ENCODE measurements at places on chromosomes 11 and 22. TPM values are rescaled to one million over a fixed set of nuclear protein-coding genes. Genes with fewer than 3 reads are reported as not detected.

The RBMXL2 gene
- not detected for total RNA-seq

The P4HA3 gene
- total RNA-seq, result 47.9 TPM

The RASGRP2 gene
- not detected for total RNA-seq

The DEPDC7 gene
- 5.1 TPM for total RNA-seq

The ALDH3B1 gene
- 18.6 TPM for total RNA-seq

The TMEM121B gene
- under 0.01 TPM for total RNA-seq

The PANX2 gene
- total RNA-seq, result 0.19 TPM

The SYNGR1 gene
- 14.9 TPM for total RNA-seq

The MS4A6A gene
- total RNA-seq, result not detected

The MFRP gene
- not detected for total RNA-seq

The MMP1 gene
- total RNA-seq, result 3,390 TPM

The SLC22A6 gene
- total RNA-seq, result not detected

The BCO2 gene
- total RNA-seq, result 0.38 TPM

The FAM83F gene
- under 0.01 TPM for total RNA-seq

The SPDYC gene
- total RNA-seq, result not detected

The VPREB3 gene
- not detected for total RNA-seq

The CASP4 gene
- 176 TPM for total RNA-seq

The SGSM1 gene
- total RNA-seq, result 0.28 TPM

The MRPL23 gene
- total RNA-seq, result 76.1 TPM

The PRG3 gene
- total RNA-seq, result not detected

The MYEOV gene
- total RNA-seq, result 4.8 TPM

The KCNJ11 gene
- total RNA-seq, result under 0.01 TPM

The ANO5 gene
- total RNA-seq, result not detected

The CCDC15 gene
- 3.6 TPM for total RNA-seq

The C1QTNF4 gene
- total RNA-seq, result not detected

The CD3D gene
- not detected for total RNA-seq

The OR51I1 gene
- total RNA-seq, result not detected

The C11orf97 gene
- total RNA-seq, result not detected

The CDON gene
- total RNA-seq, result 7.9 TPM

The SYCE3 gene
- total RNA-seq, result not detected

The LRRC55 gene
- not detected for total RNA-seq

The SDF2L1 gene
- total RNA-seq, result 78.0 TPM

The MUC5AC gene
- not detected for total RNA-seq

The MAPK11 gene
- 4.6 TPM for total RNA-seq

The TTC28 gene
- 20.3 TPM for total RNA-seq

The DGCR6L gene
- 50.0 TPM for total RNA-seq

The MRGPRF gene
- 10.1 TPM for total RNA-seq

The ESAM gene
- total RNA-seq, result 7.1 TPM
